GM20000 (cell line): ENCODE measurements at places on chromosomes 3 and 15.
A peak's percentile ranks its signal among the peaks of the same experiment; 100 is the strongest.

DNA sequence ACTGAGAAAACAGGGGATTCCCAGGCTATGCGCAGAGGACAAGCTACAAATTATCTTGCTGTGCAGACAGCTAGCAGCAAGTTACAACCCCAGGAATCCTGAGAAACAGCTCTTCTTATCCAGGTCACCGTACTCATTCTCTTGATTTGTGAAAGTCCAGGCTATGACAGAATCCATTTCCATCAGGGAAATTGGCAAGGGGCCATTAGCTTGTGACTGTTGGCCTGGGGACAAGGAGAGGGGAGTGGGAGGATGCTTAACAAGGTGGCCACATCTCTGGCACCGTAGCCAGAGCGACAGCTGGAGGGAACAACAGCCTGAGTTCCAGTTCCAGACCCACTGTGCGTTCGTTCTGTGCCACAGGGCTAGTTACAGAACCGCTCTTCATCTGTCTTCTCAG lies 44.9 kb upstream of the PLXNA1 start:
- DNase-seq: no peak

- no peak for DNase-seq
These were observed 126.0 kb downstream of the MYLK start for GRCh38 chr3:123758081-123758564.

DNA sequence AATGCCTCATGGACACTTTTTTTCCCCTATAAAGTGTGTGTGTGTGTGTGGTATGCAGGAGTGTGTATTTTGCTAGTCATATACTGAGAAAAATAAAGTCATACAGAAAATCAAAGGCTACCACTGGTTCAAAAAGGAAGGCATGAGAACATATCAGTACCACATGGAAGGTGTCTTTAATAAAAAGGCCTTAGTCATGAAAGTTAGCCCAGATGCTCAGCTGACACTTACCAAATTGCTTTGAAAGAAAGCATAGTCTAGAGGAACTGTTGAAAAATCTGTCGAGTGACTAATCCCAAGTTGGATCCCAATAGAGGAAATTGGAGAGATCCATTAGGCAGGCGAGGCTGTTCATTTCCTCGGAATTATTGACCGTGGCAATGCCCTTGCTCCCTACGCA lies 432.9 kb upstream of the CFAP20DC start:
- DNase-seq: no peak

GRCh38 chr3:112979244-112979832 lies 4.4 kb upstream of the CD200R1 start:
- DNase-seq: peak; percentile 17

- no peak for DNase-seq
These were observed 364.6 kb upstream of the ZNF385D start for GRCh38 chr3:22115581-22115980.

DNA sequence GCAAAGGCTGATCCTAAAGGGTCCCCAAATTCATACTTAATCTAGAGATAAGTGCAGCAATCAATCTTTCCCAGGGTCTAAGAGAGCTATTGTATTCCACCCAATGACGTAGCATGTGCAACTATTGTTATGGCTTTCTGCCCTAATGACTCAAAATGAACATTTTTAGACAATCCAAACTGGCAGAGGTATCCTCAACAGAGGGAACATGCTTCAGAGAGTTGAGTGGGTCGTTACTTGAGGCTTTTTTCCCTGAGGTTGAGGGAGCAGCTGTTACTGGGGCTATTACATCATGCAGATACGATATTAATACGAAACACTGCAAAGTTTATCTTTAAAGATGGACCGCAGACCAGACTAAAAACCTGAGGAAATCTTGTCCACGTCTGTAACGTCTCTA lies 278.3 kb upstream of the WNT5A start:
- DNase-seq: no peak

DNA sequence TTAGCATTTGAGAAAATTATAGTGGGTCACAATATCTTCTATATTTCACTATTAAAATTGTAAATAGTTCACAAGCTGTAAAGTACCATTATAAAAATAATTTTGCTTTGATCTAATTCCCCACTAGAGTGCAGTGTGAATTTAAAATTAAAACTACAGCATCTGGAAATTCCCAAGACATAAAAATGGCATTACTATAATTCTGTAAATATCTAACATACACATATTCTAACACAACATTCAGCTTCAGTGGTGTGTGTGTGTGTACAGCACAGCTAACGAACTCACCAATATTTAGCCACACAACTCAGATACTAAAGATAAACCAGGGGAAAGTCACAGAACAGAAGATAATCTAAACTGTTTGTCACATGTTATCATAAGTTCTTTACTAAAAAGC lies 424.9 kb upstream of the ZNF385D start:
- DNase-seq: no peak

DNA sequence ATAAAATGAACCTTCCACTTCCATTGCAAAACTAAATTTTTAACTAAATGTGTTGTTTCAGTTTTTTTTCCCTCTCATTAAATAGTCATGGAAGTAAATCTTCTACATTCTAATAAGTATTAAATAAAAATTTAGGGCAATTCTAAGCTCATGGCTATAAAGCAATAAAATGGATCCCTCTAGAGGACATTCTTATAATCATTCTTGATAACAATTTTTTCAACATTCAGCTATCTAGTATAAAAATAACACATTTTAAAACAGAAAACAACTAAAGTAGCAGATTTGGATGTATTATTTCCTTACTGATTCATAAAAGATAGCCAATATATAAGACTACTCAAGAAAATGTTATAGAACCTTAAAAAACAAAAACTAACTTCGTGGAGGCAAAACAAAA lies 393.1 kb downstream of the PLOD2 start:
- no peak for DNase-seq

DNA sequence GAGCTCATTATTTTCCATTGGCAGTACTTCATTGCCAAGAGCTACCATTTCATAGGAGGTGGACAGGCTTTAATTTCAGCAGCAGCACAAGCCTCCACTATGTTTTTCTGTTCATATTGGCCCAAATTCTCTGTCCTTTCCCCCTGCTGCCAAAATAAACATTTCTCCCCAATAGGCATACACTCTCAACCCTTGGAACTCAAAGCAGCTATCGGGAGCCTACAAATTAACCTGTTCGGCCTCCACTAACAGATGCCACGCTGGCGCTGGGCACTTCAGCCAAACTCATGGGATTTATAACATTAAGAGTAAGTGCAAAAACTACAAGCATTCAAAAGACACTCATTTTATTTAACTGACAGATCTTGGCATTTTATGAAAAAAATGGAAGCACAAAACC lies 95.7 kb downstream of the NSUN3 start:
- DNase-seq: no peak

- no peak for DNase-seq
These were observed 196.6 kb upstream of the BCL6 start for GRCh38 chr3:187941848-187942194.

DNA sequence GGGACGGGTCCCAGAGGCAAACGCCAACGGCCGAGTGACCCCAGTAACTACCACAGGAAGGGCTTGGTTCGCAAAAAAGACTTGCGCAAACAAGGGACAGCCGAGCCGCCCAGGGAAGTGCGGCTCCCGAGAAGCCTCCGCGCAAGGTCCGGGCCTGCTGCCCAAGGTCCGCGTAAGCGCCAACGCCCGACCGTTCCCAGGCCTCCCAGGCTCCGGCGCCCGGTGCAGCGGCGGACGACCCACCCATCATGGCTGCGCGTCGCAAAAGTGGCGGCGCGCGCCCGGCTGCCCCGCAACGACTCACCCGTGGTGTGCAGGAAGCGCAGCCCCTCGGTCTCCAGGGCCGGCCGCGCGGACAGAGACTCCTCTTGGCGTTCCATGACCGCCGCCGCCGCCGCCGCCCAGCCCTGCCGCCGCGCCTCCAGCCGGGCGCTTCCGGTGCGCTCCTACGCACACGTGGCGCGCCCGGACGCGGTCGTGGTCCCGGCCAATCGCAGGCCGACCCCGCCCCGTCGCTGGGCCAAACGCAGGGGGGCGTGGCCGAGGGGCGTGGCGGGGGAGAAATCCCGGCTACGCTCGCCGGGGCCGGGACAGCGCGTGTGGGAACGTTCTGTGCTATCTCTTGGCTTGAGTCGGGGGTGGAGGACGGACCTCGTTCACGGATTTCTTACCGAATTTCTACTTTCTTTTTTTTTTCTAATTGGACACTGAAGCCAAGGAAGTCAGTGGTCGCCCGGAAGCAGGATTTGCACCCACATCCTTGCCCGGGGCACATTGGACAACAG lies at the start of gene SELENOS:
Gene SELENOS (minus strand): TSS at position 448 of the 785 bp plus-strand sequence. CDS start 68 bp downstream, at position 380.
- peak; percentile 93 for DNase-seq

- DNase-seq: no peak
These were observed 106.8 kb downstream of the SEMA6D start for GRCh38 chr15:47824147-47824546.

DNA sequence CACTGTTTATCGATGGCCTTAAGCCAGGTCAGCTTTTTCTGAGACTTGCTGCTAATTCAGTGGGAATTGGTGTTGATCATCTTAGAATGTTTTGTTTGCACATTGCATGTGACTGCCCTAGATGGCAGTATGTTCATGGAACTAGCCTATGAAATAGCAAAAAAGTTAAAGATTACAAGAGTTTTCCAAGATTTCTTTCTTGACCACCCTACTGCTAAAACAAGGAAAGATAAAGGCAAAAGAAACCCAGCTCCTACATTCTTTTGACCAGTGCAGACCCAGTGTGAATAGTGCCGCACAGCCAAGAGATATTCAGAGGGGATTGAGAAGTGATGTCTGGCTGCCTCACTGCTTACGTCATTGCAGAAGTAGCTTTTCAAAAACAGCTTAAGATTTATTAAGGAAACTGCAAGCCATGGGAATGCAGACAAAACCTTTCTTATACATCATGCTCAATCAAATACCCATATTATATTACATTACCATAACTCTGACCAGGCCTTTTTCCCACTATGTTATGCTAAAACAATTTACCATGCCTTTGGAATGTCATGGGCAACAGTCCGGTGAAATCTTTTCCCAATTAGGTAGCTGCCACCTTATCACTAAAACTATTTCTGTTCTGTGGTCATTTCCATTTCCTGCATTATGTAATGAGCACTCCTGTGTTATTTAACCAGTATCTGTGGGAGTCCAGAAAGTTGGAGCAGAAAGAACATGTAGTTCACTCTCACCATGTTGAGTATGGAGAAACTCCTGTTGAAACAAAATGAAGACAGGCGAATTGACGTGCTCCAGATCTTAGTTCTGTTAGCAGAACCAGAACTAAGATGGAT lies 6.0 kb downstream of the PHLDB2 start:
- no peak for DNase-seq

DNA sequence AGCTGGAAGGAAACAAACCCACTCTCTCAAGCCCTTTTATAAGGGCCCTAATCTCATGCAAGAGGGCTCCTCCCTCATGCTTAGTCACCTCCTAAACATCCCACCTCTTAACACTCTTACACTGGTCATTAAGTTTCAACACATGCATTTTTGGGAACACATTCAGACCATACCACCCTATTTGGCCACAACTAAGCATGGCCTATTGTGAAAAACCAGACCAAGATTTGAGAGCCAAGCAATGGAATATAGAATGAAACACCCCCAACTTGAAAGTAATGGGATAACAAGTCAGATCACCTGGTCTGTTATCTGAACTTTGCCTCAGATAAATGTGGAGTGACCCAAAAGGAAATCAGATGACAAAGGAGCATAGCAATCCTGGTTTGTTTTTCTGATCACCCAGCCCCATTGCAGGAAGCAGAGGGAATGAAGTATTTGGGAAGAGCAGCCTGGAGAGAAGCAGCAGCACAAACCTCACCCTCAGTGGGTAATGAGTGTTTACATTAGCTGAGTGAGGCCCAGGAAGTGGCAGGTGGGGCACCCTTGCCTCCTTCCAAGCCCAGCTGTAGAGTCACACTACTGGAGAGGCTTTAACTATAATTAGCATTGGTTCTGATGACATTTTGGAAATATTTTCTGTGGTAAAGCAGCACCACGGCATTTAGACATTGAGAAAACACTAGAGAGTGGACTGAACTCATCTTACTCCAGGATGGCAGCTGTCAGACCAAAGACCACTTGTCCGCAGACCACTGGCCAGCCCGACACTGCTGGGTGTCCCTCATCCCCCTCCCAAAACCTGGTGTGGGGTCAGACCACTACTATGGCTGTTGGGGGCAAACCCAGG lies 48.8 kb upstream of the PRTG start:
- no peak for DNase-seq

GRCh38 chr3:127320529-127321121 lies 32.8 kb upstream of the PRR20G start:
- no peak for DNase-seq

- DNase-seq: no peak
These were observed 117.9 kb downstream of the MITF start for GRCh38 chr3:69856965-69857705.

- DNase-seq: no peak
These were observed 44.2 kb upstream of the TIPARP start for GRCh38 chr3:156630081-156630772.

- DNase-seq: no peak
These were observed 270.2 kb upstream of the THBS1 start for GRCh38 chr15:39310633-39311032.

- DNase-seq: no peak
These were observed 89.3 kb upstream of the DGKG start for GRCh38 chr3:186451371-186451770.

GRCh38 chr15:61084472-61084871 lies 144.6 kb downstream of the RORA start:
- no peak for DNase-seq

DNA sequence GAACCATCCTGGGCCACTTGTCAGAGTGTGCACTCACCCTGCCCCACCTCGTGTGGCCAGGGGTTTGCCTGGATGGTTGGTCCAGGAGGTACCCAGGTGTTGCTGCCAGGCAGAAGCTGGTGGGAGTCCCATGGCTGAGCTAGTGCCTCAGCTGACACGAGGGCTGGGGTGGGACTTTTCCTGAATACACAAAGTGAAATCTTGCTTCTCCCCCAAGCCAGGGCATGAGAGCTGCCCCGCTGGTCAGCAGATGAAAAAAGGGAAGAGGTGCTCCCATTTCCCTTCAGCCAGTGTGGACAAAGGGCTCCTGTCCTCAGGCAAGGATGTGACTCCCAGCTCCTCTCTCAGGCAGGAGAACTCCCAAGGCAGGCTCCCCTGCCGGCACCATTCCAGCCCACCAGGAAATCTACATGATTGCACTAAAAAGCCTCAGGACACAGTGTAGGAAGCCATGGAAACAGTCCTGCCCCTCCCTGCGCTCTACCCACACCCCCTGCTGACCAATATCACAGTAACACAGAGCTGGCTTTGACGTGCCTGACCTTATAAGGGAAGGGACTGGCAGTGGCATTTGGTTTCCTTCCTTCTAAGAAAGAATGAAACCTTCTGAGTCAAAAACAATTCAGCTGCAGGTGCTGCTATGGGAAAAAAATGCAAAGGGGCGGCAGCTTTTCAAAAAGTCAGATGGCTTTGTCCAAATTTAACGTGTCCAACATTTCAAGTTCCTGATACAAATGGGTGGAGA lies 33.9 kb downstream of the MYO5C start:
- peak; percentile 80 for DNase-seq

GRCh38 chr3:134312873-134313846 lies 61.1 kb downstream of the AMOTL2 start:
- DNase-seq: no peak

- no peak for DNase-seq
These were observed 134.2 kb upstream of the ALCAM start for GRCh38 chr3:105232553-105232952.

GRCh38 chr3:39207361-39208186 lies 15.2 kb upstream of the XIRP1 start:
- DNase-seq: no peak
